ENCODE measurements at places on chromosomes 12 and 14. TPM values are rescaled to one million over a fixed set of nuclear protein-coding genes. Genes with fewer than 3 reads are reported as not detected.

The ARHGEF40 gene
- 42.8 TPM for total RNA-seq

The CD4 gene
- total RNA-seq = 0.25 TPM

The PIGH gene
- total RNA-seq = 9.2 TPM

The KRT73 gene
- not detected for total RNA-seq

The PARP2 gene
- 22.1 TPM for total RNA-seq

The FAM186B gene
- total RNA-seq = 0.22 TPM

The BICDL1 gene
- total RNA-seq = 0.11 TPM

The C12orf54 gene
- not detected for total RNA-seq

The SPIC gene
- not detected for total RNA-seq
